ENCODE measurements at places on chromosomes 7 and 10.

GRCh38 chr7:4700577-4701235, 18.6 kb downstream of the FOXK1 start:
- no peak for DNase-seq

- no peak for DNase-seq
These were observed 100.8 kb downstream of the ACTR3B start for GRCh38 chr7:152860310-152860709.

DNA sequence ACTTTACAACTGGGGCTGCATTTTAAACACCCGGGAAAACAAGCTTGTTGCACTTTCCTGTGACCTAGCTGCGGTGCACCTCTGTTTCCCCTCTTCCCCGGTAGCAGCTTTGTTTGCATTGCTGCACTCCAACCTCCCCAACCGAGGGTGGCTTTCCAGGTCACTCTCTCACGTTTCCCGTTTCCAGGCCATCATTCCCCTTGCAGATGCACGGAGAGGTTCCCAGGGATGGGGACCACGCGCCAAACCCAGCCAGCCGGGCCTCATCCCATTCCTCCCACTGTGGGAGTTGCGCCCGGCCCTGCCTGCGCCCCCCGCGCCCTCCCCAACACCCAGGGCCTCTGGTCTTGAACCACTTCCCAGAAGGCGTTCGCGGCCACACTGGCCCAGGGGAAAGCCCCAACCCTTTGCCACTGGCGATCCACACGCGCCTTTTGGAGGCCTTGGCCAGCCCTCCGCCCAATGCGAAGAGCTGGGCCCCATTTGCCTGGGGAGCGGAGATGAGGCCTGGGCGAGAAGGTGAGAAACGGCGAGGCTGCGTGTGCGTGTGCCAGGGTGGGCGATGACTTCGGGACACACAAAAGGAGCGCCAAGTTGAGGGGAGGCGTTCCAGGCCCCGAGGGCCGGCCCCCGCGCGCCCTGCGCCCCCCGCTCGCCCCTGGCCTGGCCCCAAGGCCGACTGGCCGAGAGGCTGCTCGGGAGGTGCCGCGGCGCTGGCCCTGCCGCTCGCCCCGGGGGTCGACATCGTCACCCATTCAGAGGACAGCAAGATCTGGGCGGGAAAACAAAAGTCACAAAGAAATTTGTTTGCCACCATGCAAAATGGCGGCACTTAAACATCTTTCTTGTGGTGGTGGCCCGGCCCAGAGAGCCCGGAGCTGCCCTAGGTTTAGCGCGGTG, 15.9 kb downstream of the SKIDA1 start:
- no peak for DNase-seq

- DNase-seq: no peak
These were observed 44.8 kb upstream of the TARP start for GRCh38 chr7:38318241-38318640.

- no peak for DNase-seq
These were observed 27.7 kb downstream of the C1QL3 start for GRCh38 chr10:16493884-16494536.

GRCh38 chr10:132335189-132336063, 3.4 kb downstream of the LRRC27 start:
- DNase-seq: no peak

GRCh38 chr10:43043773-43044447, 33.0 kb upstream of the RET start:
- no peak for DNase-seq

- no peak for DNase-seq
These were observed 46.0 kb downstream of the ABCC2 start for GRCh38 chr10:99828464-99828863.

GRCh38 chr10:60282771-60283353, 106.8 kb downstream of the ANK3 start:
- DNase-seq: no peak

GRCh38 chr7:2851497-2851896, 7.4 kb upstream of the GNA12 start:
- DNase-seq: no peak

DNA sequence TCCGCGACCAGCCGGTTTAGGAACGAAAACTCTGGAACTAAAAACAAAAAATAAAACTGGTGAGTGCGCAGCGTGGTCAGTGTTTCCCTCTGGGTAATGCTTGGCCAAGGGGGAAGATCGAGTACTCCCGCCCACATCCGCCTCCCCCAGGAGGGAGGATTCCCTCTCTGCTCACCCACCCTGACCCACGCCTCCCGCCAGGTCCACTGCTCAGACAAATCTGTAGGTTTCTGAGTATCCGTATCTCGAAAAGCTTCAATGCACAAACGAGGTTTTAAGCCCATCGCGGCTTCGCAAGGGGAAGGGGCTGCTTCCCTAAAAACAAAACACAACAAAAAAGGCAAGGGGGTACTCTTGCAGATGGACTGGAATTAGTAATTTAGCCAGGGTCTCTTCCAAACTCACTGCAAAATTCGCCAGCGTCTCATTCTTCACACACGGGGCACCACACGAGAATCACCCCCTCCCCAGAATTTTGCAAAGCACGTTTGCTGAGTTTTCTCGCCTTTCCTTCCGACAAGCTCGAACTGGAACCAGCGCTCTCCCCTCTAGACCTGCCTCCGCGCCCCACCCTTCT, 75.2 kb downstream of the INSIG1 start:
- DNase-seq: no peak

GRCh38 chr7:150806863-150807262, 6.3 kb downstream of the TMEM176A start:
- no peak for DNase-seq

DNA sequence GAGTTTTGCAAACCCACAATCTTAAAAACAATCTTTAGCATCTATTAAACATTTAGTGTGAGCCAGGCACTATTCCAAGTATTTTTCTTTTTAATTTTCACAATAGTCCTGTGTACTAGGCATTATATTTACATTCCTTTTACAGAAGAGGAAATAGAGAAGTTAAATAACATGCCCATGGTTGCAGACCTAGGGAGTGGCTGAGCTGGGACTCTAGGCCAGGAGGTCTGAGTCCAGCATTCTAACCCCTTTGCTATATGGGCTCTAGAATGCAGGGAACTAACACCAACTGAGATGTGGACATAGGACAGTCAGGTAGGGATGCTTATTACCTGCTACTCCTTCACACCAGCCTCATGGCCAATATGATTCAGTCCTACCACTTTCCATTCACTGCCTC, 243.8 kb downstream of the XPNPEP1 start:
- DNase-seq: no peak

DNA sequence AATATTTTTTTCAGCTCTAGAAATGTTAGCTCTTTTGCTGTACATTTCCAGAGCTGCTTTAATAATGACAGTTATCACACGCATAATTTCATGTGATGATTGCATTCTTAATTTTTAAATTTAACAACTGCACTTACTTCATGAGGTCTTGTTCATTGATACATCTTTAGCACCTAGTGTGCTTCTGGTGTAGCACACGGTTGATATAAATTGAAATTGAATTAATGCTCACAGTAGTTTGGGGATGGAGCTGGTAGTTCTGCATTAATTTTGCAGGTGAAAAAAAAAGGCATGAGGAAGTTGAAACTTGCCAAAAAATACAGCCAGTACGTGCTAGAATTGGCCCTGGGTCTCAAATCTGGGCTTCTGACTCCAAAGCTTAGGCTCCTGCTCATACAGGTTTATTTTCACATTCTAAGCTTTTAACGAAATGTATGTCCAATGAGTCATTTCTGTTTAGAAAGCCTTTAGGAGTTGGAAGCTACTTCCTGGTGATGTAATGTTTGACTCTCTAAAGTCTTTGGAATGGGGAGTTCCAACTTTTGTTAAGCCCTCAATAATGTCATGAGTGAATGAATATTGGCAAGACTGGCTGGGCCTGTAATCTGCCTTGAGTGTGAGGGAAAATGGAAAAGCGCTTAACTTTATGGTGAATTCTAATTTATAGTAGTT, 62.5 kb downstream of the DAGLB start:
- DNase-seq: no peak

DNA sequence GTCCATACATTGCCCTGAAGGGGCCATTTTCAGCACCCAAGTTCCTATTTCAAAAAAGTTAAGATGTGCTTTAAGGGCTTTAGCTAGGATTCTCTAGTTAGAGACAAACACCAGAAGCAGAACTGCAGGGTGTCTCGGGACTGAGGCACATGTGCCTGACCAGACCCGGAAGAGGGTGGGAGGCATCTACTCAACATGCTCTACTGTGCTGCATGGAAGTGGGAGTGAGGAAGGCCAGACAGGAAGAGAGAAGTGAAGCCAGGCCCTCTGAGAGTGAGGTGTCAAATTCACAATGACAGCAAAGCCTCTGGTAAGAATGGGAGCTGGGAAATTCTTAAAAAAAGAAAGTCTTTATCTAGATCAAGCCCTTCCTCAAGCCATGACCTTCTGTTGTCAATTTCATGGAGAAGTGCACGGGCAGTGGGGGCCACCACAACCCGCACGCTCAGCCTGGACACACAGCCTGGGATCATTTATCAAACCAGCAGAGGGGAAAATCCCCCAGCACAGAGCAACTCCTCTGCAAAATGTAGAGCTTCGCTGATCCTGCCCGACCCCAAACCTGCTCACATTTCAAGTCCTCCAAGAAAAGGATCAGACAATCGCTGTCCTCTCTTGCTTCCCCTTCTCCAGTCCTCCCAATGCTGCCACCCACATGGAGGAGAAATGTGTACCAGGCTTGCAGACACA, 38.7 kb downstream of the PLXNA4 start:
- no peak for DNase-seq

DNA sequence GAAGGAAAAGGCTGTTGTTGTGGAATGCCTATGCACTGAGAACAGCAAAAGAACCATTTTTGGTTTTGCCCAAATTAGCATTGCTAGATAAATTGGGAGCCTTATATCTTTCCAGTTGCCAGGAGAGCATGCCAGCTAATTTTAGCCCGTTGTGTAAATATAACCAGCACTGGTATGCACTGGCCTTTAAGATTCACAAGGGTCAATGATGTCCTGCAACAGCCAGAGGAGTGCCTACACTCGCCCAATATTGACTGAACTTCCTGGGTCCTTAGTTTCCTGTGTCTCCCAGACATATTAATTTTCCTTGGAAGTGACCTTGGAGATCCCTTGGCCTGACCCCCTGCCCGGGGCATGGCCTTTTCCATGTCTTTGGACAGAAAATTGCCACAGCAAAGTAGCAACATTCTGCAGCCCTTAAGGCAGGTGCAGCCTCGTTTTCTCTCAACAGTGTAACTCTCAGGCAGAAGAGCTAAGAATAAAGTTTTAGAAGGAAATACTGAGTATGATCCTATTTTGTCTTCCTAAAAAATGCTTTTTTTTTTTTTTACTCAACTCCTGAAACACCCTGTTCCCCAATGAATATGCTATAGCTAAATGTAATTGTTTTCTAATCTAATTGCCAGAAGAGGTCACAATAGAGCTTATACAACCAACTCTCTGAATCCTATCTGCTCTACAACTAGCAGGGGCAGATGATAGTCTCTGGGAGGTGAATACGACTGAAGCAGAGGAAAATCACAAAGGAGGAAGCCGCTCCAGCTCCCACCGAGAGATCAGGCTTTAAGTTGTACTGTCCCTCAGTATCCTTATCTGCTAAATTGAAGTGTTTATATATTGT, 131.9 kb upstream of the PCGF5 start:
- no peak for DNase-seq

GRCh38 chr10:107576746-107577145, 412.2 kb upstream of the SORCS1 start:
- DNase-seq: no peak

DNA sequence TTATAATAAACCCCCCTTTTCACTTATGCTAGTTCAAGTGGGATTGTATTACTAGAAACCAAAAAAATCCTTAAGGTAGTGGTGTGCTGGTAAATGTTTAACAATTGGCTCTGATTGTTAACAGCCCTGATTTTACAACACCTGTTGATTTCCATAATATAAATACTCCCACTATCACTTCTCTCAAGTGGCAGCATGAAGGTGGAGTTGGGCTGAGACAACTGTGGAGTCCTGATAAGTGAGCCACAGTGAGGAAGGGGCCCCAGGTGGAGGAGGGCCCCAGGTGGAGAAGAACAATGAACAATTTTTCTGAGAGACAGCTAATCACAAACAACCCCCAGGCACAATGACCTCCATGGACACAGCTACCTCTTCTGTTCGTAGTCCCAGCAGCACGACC, 26.4 kb downstream of the SSMEM1 start:
- DNase-seq: no peak

GRCh38 chr10:16632996-16633395, 111.3 kb upstream of the C1QL3 start:
- DNase-seq: no peak

- no peak for DNase-seq
These were observed 834 bp downstream of the TAC1 start for GRCh38 chr7:97732565-97733275.

- DNase-seq: no peak
These were observed 58.7 kb downstream of the AOC1 start for GRCh38 chr7:150910996-150911422.

GRCh38 chr10:14751921-14752320, 22.8 kb downstream of the FAM107B start:
- DNase-seq: no peak

GRCh38 chr7:141203586-141203985, 129.7 kb downstream of the TMEM178B start:
- DNase-seq: no peak

DNA sequence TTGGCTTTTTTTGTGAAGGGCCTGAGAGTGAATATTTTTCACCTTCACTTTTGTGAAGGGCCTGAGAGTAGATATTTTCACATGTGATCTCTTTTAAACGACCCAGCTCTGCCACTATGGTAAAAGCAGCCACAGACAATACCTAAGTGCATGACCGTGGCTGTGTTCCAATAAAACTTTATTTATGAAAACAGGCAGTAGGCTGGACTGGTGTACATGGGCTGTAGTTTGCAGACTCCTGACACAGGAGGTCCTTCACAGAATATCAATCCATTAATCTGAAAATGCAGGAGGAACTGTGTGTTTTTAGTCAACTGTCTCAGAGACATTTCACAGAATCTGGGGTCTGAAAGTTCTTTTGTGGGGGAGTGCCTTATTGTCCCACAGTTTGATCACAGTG, 186.9 kb downstream of the PRKCQ start:
- DNase-seq: no peak

DNA sequence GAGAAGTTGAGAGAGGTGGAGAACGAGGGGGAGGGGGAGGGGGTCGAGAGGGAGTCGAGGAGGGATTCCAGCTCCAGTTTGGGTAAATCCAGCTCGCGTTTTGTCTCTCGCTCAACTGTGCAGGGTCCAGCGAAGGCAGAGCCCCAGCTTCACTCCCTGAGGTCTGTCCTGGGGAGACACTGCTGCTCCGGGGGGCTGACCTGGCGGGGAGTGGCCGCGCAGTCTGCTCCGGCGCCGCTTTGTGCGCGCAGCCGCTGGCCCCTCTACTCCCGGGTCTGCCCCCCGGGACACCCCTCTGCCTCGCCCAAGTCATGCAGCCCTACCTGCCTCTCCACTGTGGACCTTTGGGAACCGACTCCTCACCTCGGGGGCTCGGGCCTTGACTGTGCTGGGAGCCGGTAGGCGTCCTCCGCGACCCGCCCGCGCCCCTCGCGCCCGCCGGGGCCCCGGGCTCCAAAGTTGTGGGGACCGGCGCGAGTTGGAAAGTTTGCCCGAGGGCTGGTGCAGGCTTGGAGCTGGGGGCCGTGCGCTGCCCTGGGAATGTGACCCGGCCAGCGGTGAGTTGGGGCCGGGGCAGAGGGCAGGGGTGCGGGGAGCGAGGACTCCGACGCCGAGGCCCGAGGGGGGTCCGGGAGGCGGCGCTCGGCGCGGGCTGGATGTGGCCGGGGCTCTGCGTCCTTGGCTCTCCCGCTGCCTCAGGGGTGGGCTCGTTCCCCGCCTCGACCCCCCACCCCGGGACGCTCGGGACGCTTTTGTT, at the start of gene TET1:
Gene TET1 (plus strand): TSS at position 152 of the 757 bp plus-strand sequence. CDS start 12,002 bp downstream, outside the sequence.
- DNase-seq: no peak
